Left kidney (tissue), 8 donors: ENCODE measurements at places on chromosomes 12 and 14.

- no peak for DNase-seq
Observed at GRCh38 chr14:81400852-81401251, 728 bp upstream of the STON2 start.

DNA sequence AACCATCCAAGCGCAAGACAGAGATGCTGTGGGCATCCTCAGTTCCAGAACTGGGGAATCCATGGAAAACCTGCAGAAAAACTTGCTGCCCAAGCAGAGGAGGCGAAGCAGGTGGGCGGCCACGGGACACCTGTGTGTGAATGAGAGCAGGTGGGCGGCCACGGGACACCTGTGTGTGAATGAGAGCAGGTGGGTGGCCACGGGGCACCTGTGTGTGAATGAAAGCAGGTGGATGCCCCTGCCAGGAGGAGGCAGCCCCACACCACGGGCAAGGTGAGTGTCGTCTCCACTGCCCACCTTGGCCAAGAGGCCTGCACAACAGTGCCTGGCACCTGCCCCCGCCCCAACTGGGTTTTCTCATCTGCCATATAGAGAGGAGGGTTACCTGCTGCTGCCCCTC is 59.2 kb downstream of the GSC start:
- DNase-seq = no peak

GRCh38 chr12:42483521-42483790 is 106.1 kb downstream of the PRICKLE1 start:
- peak; percentile 43 for DNase-seq

DNA sequence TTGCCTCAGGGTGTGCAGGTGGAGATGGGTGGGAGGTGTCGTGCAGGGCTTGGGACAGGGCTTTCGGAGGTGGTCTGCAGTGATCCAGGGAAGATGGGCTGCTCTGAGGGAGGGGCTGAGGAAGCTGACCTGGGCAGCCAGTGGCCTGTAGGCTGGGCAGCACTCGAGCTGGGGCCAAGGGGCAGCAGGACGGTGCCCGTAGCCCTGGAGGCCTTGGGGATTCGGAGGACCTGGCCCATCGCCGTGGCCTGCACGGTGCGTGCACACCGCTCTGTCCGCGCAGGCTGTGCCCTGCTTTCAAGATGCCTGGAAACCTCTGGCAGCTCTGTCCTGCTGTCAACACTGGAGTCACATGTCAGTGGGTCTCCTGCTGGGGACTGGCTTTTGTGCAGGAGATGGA is 9.1 kb downstream of the PACS2 start:
- DNase-seq = no peak

DNA sequence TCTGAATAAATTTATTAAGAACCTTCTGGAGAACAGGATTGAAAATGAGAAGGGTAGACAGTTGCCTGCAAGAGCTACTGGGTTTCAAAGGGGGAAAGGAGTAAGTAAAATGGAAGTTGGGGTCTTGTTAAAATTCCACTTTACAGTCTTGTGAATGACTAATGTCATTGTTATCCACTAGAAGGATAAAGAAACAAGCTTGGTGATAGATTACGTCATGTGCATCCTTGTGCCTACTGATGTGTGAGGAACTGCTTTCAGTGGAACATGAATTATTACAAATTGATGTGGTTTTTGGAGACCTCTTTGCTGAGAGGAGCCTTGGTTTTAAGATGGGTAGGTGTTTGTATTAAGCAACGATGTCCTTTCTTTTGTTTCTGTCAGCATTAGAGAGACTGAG is 272.5 kb upstream of the PRICKLE1 start:
- DNase-seq = no peak

- no peak for DNase-seq
Observed at GRCh38 chr14:52272375-52272774, 4.9 kb downstream of the PTGDR start.

DNA sequence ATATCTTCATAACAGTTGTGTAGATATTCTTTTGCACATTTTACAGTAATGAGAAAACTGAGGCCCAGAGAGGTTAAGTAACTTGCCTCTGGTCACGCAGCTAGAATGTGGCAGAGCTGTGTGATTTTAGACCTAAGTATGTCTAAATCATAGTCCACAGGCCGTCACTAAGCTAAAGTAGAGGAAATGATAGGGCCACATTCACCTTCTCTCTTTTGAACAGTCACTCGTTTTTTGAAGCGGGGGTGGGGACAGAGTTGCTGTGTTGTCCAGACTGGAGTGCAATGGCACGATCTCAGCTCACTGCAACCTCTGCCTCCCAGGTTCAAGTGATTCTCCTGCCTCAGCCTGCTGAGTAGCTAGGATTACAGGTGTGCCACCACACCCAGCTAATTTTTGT is 68.5 kb downstream of the RASSF3 start:
- no peak for DNase-seq
